ENCODE measurements at places on chromosomes 13 and 19.

- no peak for DNase-seq
Observed at GRCh38 chr19:41932720-41933332, 4.6 kb upstream of the ERFL start.

DNA sequence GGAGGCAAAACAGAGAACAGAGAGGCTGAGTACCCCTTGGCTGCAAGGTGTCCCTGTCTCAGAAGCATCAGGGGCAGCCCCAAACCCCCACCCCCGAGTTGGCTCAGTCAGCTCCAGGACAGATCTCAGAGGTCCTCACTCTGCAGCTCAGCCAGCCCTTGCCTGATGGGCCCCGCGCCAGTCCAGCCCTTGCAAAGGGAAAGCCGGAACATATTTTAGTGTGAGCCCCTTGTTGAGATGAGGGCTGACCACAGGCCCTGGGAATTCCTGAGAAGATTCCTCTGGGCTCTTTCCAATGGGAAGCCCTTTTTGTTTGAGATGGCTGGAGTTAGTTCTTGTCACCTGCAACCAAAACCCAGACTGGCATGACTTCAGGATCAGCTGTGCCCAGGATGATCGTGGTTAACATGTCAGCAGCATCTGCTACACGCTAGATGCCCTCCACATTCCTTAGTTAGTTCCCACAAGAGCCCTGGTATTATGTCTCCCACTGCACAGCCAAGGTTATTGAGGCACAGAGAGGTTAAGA lies 33.9 kb upstream of the CCNE1 start:
- no peak for DNase-seq

GRCh38 chr13:110636701-110637201 lies 21.4 kb downstream of the NAXD start:
- no peak for DNase-seq

DNA sequence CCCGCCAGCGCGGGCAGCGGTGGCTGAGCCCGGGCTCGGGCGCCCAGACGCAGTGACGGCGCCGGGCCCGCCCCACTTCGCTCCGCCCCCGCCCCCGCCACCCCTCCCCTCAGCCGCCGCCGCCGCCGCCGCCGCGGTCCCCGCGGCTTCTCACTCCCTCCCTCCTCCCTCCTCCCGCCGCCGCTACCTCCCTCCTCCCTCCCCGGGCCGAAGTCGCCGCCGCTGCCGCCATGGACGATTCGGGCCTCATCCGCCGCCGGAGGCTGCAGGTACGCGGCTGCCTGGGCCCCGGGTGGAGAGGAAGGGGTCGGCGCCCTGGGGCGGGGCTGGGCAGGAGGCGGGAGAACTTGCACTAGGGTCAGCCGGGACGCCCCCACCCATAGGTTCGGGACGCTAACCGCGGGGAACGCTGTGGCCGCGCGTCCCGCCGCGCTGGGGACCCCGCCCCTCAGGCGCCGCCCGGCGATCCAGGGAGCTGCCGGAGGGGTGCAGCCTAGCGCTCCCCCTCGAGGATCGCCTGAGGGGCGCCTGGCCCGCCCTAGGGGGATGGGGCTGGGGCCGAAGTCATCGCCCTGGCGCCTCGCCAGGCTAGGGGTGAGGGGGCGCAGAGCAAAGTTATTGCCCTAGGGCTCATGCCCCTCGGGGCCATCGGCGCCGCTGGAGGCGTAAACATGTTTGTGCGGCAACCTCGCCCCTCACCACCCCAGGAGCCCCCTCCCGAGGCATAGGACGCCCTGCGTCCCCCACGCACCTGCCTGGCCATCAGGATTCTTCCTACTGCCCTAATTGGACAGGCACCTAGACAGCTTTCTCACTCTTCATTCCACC lies 427 bp downstream of the RTBDN start:
- DNase-seq, result peak; percentile 55

Measured in CD4-positive, alpha-beta T cell treated with Interleukin-17A for 4 hours (primary cell).